Lower lobe of right lung (tissue), 2 donors: ENCODE measurements at places on chromosomes 1 and 21.

- no peak for DNase-seq
Observed at GRCh38 chr1:70355111-70355407, 537 bp upstream of the ANKRD13C start.

DNA sequence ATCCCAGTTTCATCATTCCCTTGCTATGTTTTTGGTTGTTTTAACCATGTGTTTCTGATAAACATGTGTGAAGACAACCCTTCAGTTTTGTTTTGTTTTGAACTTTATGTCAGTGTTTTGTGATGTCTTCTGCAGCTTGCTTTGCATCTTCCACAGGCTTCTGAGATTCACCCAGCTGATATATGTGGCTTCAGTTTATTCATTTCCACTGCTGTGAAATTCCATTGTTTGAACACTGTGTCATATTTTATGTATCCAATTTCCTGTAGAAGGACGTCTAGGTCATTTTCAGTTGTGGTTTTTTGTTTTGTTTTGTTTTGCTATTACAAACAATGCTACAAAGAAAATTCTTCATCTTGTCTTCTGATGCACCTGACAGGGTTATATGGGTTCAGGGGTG is 27.2 kb upstream of the SLC26A9 start:
- DNase-seq, result no peak

DNA sequence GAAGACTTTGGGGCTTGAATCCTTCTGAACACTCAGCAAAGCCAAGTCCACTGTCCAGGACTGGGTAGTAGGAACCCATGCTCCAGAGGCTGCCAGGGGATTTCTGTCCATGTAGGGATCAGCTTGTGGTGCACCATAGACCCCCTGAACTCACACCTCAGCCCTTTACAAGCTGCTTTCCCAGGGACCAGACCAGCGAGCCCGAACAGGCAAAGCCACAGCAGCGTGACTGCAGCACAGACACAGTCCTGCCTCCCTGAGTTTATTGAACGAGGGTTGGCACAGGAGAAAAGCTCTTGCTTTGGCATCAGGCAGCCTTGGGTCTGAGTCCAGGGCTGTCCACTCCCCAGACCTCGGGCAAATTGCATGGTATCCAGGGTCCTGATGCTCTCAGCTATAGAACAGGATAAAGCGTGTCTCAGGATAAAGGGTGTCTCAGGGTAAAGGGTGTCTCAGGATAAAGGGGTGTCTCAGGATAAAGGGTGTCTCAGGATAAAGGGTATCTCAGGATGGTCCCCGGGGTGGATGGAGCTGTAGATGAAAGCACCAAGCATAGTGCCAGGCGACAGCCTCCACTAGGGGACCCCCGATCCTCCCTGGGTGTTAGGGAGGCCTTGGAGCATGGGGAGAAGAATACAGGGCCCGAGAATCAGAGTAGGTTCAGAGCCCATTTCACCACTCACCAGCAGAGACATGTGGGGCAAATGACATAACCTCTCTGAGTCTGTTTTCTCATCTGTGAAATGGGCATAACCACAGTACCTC is 648.8 kb downstream of the NPHP4 start:
- DNase-seq, result no peak

DNA sequence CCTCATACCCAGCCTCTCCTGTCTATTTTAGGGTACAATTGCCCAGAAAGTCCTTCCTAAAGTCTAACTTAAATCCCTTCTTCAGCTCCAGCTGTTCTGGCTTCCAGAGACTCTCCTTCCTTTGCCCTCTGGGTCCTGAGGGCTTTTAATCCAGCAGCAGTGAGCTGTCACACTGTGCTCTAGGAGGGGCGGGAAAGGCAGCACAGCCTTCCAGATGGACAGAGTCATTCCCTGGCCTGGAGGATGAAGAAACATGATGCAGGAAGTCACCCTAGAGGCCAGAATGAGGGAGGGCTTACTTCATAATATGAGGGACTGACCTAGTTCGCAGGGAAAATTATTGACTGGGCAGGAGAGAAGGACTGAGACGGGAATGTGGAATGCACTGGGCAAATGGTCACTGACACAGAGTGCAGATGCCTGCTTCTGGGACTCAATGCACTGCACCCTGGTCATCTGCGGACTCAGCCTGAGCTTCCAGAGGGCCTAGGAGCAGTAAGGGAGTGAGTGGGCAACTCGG is 1.3 kb downstream of the SH2D2A start:
- DNase-seq, result no peak

DNA sequence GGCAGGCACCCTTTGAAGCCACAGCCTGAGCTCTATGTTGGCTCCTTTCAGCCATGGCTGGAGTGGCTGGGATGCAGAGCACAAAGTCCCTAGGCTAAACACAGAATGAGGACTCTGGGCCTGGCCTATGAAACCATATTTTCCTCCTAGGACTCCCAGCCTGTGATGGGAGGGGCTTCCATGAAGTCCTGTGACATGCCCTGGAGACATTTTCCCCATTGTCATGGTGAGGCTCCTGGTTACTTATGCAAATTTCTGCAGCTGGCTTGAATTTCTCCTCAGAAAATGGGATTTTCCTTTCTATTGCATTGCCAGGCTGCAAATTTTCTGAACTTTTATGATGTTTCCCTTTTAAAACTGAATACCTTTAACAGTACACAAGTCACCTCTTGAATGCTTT is 61.3 kb downstream of the VCAM1 start:
- DNase-seq, result no peak

- DNase-seq, result no peak
Observed at GRCh38 chr1:218254296-218254946, 30.7 kb upstream of the RRP15 start.

DNA sequence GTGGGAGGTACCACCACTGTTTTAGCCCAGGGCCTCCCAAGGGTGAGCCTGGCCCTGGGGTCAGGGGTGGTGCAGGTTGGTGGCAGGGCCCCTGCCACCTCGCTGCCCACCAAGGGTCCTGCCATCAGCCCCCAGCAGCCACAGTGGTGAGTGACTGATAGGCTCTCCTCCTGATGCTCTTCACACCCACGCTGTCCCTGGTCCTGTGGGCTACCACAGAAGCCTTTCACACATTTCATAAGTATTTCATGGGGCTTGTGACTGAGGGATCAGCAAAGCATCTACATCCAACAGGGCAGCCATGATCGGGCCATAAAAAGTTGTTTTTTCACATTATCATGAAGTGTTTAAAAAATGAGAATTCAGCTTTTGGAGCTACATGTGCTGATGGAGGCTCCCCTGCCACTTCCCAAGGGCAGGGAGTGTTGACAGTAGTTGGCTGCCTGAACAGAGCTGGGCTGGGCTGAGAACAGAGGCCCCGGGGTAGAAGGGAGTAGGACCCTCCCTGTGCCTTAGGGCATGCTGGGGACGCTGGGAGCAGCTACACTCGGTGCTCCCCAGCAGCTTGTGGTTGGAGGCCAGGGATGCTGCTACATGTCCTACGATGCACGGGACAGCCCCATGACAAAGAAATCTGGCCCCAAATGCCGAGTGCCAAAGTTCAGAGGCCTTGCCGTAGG is 73.1 kb upstream of the TMEM51 start:
- no peak for DNase-seq

GRCh38 chr1:44038876-44039657 is 7.8 kb upstream of the SLC6A9 start:
- no peak for DNase-seq

DNA sequence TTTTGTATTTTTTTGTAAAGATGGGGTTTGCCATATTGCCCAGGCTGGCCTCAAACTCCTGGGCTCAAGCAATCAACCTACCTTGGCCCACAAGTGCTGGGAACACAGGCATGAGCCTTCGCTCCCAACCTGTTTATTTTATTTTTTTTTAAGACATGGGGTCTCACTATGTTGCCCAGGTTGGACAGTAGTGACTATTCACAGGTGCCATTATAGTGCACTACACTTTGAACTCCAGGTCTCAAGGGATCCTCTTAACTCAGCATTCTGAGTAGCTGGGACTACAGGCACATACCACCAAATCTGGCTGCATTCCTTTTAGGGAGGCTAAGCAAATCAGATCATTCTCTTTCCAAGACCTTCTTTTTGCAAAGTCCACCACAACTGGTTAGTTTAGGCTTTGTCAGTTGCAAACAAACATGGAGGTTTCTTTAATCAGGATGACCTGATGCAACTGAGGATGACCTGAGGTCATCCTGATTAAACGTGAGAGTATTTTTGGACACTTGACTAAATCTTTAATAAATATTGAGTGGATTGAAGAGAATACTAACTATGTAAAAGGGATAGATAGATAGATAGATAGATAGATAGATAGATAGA is 30.0 kb upstream of the RALGPS2 start:
- DNase-seq, result no peak

DNA sequence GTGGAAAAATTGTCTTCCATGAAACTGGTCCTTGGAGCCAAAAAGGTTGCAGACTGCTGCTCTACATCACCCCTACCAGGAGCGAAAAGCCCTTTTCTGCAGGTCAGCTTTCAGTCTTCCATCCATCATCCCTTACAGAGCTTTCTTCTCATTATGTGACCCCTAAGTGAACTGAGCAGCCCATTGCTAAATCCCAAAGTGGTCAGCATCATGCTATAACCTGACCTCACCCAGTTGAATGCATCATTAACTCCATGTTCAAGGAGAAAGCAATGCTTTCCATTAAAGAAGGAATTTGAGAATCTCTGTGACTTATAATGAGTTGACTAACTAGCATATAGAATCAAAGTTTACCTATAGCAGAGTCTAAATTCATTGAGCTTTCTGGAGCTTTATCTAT is 10.4 kb upstream of the IL24 start:
- DNase-seq, result no peak

DNA sequence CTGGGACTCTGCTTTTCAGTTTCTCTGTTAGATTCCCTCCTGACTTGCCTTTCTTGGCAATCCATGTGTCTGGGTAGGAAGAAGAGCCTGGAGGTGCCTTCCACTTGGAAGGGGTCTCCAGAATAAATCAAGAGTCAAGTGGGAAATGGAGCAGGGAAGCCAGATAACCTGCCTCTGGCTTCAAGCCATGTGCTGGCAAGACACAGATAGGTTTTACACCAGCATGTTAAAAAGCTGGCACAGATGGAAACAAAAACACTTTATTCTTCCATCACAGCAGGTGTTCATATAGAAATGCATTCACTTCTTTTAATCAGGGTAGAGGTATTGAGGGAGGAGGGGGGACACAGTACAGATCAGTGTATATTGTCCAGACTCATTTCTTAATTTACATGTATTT is 356.9 kb upstream of the RUNX1 start:
- DNase-seq, result no peak

DNA sequence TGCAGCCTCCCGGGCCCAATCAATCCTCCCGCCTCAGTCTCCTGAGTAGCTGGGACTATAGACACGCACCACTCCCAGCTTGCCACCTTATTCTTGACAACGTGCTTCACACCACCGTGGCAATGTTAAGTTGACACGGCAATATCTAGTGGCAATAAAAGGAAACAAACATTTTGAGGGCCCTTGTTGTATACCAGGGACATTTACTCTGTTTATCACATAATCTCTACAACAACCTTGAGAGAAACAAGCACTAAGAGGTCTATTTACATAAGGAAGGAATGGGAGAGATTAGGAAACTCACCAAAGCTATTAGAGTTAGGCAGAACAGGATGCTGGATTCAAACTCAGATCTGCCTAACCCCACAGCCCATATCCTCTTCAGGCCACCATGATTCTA is 3.1 kb downstream of the KLHDC8A start:
- no peak for DNase-seq

DNA sequence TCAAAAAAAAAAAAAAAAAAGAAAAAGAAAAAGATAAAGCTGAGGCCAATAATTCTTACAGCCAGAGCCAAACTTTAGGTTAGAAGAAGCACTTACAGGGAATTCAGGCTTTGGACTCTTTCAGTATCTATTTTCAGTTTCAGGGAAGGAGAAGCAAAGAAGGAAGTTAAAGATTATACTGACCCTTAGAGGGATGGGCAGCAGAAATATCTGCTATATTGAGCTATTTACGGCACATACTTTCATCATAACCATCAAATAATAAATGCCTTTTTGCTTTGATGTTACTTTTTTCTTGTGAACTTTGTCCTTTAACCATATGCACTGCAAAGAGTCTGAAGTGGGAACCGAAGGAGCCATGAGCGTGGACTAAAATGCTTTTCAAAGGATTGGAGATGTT is 42.0 kb downstream of the TM2D1 start:
- DNase-seq, result no peak

DNA sequence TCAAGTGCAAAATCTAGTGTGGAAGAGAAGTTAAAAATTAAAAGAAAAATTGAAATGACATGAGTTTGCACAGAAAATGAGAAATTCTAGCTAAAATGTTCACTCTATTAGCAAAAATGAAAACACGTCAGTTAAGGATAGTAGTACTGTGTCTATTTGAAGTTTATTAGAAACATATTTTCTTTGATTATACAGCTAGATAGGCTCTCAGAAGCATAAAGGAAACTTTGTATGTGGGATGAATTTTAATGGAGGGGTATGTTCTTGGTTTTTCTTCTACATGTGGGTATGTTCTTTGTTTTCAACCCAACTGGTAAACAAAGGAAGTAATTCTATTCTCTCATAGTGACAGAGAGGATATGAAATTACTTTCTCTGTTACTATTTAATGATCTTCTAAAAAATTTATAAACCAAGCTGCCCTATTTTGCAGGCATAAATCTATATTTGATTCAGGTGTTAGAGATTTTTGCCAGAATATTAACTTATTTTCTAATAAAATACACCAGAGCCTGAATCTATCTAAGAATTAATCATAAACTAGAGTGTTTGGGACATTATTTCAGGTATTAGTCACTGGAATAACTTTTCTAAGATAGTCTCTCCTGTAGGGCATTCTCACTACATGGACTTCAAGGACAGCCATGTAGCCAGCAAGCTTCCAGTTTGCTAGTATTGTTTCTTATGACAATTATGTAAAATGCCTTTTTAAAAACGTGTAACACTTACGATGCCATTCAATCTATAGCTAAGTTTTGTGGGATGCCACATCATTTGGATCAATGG is 15.8 kb downstream of the GPSM2 start:
- DNase-seq, result no peak

DNA sequence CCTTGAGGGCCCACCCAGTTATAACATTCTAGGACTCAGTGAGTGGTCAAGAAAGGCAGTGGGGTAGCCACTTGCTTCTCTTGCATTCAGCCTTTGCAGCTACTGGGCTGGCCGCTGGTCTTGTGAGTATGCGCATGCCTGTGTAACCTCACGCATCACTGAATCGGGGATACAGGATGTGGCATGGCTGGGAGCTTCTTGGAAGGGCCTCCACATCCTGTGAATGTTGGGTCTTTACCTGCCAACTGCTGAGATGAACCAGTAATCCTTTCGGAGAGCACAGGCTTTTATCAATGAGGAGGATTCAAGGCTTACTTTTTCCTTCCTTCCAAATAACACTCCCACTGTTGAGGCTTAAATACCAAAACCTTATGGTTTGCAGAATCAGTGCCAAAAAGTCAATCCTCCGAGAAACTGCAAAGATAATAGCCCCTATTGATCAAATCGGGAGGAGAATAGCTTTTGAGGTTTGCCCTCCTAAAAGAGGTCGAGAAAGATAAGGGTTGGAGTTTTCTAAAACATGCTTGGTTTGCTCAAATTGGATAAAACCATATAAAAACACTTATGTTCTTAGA is 198.9 kb upstream of the UBE2U start:
- no peak for DNase-seq

GRCh38 chr1:152159144-152159543 is at the start of gene RPTN:
Gene RPTN (minus strand): TSS chr1:152159228. CDS start chr1:152157889, 1,339 bp downstream.
- no peak for DNase-seq
